ENCODE measurements at places on chromosomes 2 and 18.
A peak's percentile ranks its signal among the peaks of the same experiment; 100 is the strongest.

GRCh38 chr2:74836675-74837401 lies 2.9 kb downstream of the HK2 start:
- no peak for DNase-seq

GRCh38 chr2:236866542-236867340 lies 218.9 kb upstream of the COPS8 start:
- no peak for DNase-seq

GRCh38 chr2:136310797-136311603 lies 193.1 kb upstream of the CXCR4 start:
- no peak for DNase-seq

GRCh38 chr2:121529439-121530211 lies 1.1 kb upstream of the RNU4ATAC start:
- peak; percentile 56 for DNase-seq

- DNase-seq = no peak
These were observed 878.8 kb downstream of the TSN start for GRCh38 chr2:122634256-122634655.
